Muscle of leg (tissue), 16 donors: ENCODE measurements at places on chromosomes 7 and 10. TPM values are rescaled to one million over a fixed set of nuclear protein-coding genes. Genes with fewer than 3 reads are reported as not detected.

Gene CALCR
- 9.4 TPM for total RNA-seq

Gene INHBA
- 9.0 TPM for total RNA-seq

Gene NRCAM
- total RNA-seq, result 17.5 TPM

Gene TMEM176A
- total RNA-seq, result 6.2 TPM

Gene CFAP46
- total RNA-seq, result 0.22 TPM

Gene ZNF239
- total RNA-seq, result 8.2 TPM

Gene HOXA10
- 21.2 TPM for total RNA-seq

Gene CHAT
- not detected for total RNA-seq

Gene PNLIPRP1
- not detected for total RNA-seq

DNA sequence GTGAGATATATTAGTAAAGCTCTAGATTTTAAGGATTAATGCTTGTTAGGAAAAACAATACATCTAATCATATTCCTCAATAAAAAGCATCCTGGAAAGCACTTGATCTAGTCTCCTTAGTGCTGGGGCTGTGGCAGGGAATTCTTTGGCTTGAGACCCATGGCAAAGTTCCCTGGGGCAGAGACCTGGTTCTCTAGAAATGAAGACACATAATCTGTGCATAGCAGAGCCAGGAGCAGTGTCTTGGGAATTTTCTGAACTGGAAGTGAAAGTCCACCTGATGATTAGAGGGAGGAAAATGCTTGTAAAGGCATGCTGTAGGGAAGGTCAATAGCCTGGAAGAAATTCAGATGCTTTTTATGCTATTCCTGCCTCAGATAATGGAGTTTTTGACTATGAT lies 247.4 kb downstream of the CDK14 start:
- DNase-seq, result peak; percentile 52
- H3K4me1 ChIP-seq, result peaks cover 3% of the 10 kb centered on the region
- no peaks in the 10 kb centered on the region for H3K27me3 ChIP-seq
- no peak overlapping the region for H3K27ac ChIP-seq

DNA sequence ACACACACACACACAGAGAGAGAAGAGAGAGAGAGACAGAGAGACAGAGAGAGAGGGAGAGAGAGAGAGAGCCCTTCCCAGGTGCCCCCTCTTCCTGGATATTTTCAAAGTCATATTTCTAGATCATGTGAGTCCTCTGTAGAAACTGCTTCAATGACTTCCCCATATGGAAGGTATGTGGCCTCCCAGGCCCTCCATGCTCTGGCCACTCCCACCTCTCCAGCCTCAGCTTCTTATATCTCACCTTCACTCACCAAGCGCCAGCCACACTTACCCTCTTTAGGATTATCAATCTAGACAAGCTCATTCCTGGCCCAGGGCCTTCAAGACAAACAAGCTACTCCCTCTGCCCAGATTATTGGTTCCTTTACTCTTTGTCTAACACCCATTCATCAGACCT lies 259.7 kb downstream of the MTERF1 start:
- no peak overlapping the region for H3K4me3 ChIP-seq
- no peak for DNase-seq
- no peaks in the 10 kb centered on the region for H3K4me1 ChIP-seq
- no peaks in the 10 kb centered on the region for H3K36me3 ChIP-seq
- H3K27ac ChIP-seq, result no peak overlapping the region

GRCh38 chr10:70481831-70482530 lies 3.4 kb downstream of the PALD1 start:
- H3K36me3 ChIP-seq, result peaks cover 13% of the 10 kb centered on the region
- peaks cover 6% of the 10 kb centered on the region for H3K27me3 ChIP-seq
- peak overlapping the region; percentile 52 for H3K27ac ChIP-seq

DNA sequence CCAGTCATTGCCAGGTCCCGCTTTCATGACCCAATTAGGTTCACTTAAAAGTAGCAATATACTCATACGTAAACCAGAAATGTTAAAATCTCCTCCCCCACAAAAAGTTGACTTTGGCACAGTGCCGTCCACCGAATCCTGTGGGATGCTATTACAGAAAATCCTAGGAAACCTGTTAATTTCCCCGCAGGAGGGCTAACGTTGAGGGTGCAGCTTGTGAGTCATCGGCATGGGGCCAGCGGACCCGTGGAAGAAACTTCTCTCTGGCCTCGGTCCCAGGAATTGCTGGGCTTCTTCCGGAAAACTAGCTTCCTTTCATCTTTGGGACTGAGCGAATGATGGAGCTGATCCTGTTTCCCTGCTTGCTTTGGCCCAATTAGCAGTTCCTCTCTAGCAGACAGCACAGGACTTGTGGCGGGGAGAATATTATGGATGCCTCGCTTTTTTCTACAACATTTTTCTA lies 13.5 kb downstream of the CRYGN start:
- no peak overlapping the region for H3K4me3 ChIP-seq
- no peak overlapping the region for H3K27ac ChIP-seq
- no peaks in the 10 kb centered on the region for H3K36me3 ChIP-seq
- peaks cover 33% of the 10 kb centered on the region for H3K4me1 ChIP-seq
- peaks cover 4% of the 10 kb centered on the region for H3K27me3 ChIP-seq
- peak; percentile 85 for DNase-seq

DNA sequence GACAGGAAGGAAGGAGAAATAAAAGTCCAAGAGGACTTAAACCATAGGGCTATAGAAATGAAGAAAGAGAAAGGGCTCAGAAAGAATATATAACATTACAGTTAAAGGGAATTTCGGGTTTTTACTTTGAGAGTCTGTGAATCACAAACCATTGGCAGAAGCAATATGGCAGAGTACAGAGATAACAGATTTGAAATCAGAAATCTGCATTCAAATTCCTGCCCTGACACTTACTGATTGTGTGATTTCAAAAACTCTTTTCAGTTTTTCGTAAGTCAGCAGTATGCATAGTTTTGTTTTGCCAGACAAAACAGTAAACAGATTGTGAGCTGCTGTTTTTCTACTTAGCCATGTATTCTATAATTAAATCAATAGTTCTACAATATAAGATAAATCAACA lies 8.2 kb downstream of the JMJD1C start:
- no peak overlapping the region for H3K27ac ChIP-seq
- no peak overlapping the region for H3K4me3 ChIP-seq
- no peak for DNase-seq
- peaks cover 3% of the 10 kb centered on the region for H3K36me3 ChIP-seq
- H3K27me3 ChIP-seq, result no peaks in the 10 kb centered on the region

- no peaks in the 10 kb centered on the region for H3K27me3 ChIP-seq
- H3K4me1 ChIP-seq, result no peaks in the 10 kb centered on the region
- H3K36me3 ChIP-seq, result no peaks in the 10 kb centered on the region
- no peak overlapping the region for H3K4me3 ChIP-seq
- no peak overlapping the region for H3K27ac ChIP-seq
- DNase-seq, result peak; percentile 42
Measured at GRCh38 chr7:63900394-63901203, 98.0 kb upstream of the ZNF722 start.

DNA sequence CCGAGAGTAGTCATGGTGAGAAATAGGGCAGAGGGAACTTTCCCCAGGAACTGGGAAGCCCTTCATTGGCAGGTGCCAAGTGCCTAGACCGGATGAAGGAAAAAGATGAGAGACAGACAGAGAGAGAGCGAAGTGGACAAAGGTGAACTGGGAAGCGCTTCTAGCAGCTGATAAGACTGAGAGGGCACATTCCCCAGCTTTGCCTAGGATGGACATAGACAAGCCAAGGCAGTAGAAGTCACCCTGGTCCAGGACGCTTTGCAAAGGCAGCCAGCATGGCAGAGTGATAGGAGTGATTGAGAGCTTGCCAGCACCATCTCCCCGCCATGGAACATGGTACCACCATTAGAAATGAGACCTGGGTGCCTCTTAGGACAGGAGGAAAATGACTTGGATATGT lies 372.8 kb upstream of the MGMT start:
- H3K4me3 ChIP-seq, result no peak overlapping the region
- H3K4me1 ChIP-seq, result peaks cover 12% of the 10 kb centered on the region
- no peak for DNase-seq
- no peaks in the 10 kb centered on the region for H3K36me3 ChIP-seq

DNA sequence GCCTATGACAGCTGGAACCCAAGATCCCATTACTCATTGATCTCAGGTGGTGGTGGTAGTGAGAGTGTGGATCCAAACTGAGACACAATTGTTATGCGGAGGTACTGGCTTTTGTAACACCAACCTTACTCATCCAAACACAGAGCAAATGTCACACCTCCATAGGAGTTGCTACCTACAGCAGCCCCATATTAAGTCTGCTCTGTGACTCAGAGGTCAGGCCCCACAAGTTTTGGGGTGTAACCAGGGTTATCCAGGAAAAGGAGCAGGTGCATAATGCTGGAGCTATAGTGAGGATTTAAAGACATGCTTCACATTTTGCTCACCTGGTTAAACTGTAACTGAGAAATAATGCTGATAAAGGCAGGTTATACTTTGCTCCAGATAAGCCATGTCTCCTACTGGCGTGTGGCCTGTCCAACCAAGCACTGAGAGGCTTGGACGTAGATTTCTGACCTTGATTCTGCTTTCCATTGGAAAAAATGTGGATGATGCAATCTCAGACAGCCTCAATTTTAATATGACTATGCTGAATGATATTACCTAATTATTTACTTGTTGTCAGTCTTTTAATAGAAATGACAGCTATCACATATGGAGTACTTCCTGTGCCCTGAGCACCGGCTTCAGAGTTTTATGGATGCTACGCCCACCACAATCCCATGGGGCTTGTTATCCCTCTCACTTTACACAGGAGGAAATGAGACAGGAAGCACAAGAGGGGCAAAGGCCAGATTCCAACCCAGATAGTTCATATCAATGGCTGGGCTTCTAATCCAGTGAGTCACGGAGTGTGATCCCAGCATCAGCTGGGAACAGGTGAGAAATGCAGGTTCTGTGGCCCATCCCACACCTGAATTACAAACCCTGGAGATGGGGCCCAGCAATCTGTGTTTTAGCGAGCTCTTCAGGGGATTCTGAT lies 181.3 kb downstream of the CHN2 start:
- H3K4me1 ChIP-seq, result no peaks in the 10 kb centered on the region
- H3K4me3 ChIP-seq, result no peak overlapping the region
- no peak overlapping the region for H3K27ac ChIP-seq
- no peaks in the 10 kb centered on the region for H3K36me3 ChIP-seq
- no peaks in the 10 kb centered on the region for H3K27me3 ChIP-seq
- DNase-seq, result peak; percentile 21

DNA sequence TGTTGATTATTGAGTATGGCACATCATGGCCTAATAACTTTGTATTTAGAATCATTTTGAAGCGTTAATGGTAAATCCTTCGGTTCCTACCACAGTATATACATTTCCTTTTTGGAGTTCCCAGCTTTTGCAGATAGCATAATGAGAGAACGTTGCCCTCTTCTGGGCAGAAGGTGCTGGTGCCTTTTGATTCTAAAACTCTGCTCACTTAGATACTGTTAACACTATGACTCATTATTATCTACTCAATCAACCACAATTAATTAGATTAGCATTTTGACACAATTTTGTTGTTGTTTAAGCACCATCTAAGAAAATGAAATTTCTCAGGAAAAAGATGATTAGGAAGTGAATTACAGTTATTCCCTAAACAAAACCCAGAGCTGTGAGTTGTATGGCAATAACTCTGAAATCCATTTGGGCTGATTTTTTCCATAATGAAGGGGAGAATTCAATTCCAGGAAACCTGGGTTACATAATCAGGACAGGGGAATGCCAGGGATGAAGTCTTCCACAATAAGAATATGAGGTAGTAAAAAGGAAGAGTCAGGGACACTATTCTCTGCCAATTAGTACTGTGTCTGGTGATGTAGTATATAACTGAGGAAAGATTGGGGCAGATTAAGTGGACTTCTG lies 11.5 kb upstream of the DLD start:
- H3K4me3 ChIP-seq, result no peak overlapping the region
- DNase-seq, result peak; percentile 49
- no peaks in the 10 kb centered on the region for H3K4me1 ChIP-seq
- no peak overlapping the region for H3K27ac ChIP-seq
- no peaks in the 10 kb centered on the region for H3K27me3 ChIP-seq
- H3K36me3 ChIP-seq, result no peaks in the 10 kb centered on the region

DNA sequence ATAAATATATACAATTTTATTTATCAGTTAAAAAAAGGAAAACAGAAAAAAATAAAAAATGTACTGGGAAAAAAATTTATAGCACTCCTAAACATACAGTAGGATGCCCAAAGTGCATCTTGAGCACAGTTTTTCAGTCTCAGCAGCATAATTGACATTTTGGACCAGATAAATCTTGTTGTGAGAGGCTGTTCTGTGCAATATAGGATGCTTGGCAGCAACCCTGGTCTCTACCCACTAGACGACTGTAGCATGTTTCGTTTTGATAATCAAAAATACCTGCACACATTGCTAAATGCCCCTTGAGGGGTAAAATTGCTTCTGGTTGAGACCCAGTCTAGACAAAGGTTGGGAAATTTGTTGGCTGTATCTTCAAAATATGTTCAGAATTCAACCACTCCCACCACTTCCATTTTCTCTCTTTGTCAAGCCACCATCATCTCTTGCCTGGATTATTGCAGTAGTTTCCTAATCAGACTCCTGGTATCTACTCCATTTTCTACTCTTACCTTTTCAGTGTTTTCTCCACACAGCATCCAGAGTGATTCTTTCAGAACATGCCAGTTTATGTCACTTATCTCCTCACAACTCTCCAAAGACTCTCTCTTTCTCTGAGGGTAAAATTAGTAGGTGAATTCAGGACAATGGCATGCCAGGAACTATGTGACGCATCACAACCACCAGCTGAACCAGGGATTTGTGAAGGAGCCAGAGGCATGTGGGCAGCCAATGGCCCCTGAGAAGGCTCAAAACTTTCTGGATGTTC lies 91.4 kb downstream of the GPR85 start:
- H3K4me1 ChIP-seq, result no peaks in the 10 kb centered on the region
- no peaks in the 10 kb centered on the region for H3K36me3 ChIP-seq
- DNase-seq, result peak; percentile 32

DNA sequence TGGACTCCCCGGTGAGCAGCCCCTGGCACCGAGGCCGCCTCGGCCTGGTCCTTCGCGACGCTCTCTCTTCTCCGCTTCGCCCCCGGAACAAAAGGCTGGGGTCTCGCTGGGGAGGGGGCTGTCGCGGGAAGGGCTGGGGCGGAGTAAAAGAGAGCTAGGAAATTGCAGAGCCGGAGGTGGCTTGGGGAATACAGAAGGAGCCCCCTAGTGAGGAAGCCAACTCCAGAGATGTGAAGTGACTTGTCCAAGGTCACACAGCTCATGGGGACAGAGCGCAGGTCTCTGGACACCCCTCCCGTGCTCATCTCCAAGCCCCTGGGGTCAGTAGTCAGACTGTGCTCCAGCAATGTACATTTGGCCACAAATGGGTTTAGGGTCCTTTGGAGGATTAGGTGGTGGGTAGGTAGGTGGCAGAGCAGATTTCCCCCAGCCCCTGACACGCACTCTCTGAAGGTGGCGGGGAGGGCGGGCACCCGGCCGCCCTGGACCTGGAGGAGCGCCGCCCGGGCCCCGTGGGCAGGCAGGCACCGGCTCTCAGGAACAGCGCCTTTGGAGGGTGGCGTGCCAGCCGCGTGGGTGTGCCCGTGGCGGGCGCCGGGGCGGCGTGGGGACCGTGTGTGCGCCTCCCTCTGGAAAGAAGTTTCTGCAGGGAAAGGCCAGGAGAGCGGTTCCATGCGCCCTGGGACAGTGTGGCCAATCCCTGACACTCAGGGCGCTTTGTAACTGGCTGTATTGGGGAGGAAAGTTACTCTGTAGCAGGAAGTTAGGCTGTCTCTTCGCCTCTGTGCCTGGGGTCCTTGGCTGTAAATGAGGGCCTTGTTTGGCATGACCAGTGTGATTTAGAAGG lies 910 bp downstream of the WIPF3 start:
- H3K4me1 ChIP-seq, result peaks cover 17% of the 10 kb centered on the region
- H3K4me3 ChIP-seq, result peak overlapping the region; percentile 61
- peak; percentile 29 for DNase-seq
- no peaks in the 10 kb centered on the region for H3K36me3 ChIP-seq
- peak overlapping the region; percentile 51 for H3K27ac ChIP-seq
- H3K27me3 ChIP-seq, result peaks cover 32% of the 10 kb centered on the region
